Immature natural killer cell (primary cell): ENCODE measurements at places on chromosomes 5 and 9. TPM values are rescaled to one million over a fixed set of nuclear protein-coding genes. Genes with fewer than 3 reads are reported as not detected.

The IL9 gene
- not detected for polyA plus RNA-seq

The TICAM2 gene
- not detected for polyA plus RNA-seq

- no peak for DNase-seq
Measured at GRCh38 chr5:121273833-121274433, 577.7 kb upstream of the FTMT start.

DNA sequence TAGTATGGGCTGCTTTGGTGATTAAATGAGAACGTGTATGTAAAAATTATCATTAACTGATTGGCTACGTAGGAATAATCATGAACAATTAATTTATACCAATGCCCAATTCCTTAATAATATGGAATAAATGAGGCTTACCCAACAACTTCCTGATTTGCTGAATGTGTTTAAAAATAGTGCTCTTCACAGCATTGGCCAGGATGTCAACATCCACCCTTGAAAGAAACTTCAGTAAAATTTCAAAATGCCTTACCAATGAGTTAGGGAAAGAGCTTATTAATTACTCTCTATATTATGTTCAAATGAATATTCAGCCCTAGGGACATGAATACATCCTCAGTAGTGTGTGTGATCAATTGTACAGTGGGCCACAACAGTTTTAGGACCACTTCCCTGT is 401.4 kb downstream of the PSAT1 start:
- DNase-seq: no peak

GRCh38 chr9:99490729-99491128 is 268.6 kb downstream of the SEC61B start:
- DNase-seq: no peak

DNA sequence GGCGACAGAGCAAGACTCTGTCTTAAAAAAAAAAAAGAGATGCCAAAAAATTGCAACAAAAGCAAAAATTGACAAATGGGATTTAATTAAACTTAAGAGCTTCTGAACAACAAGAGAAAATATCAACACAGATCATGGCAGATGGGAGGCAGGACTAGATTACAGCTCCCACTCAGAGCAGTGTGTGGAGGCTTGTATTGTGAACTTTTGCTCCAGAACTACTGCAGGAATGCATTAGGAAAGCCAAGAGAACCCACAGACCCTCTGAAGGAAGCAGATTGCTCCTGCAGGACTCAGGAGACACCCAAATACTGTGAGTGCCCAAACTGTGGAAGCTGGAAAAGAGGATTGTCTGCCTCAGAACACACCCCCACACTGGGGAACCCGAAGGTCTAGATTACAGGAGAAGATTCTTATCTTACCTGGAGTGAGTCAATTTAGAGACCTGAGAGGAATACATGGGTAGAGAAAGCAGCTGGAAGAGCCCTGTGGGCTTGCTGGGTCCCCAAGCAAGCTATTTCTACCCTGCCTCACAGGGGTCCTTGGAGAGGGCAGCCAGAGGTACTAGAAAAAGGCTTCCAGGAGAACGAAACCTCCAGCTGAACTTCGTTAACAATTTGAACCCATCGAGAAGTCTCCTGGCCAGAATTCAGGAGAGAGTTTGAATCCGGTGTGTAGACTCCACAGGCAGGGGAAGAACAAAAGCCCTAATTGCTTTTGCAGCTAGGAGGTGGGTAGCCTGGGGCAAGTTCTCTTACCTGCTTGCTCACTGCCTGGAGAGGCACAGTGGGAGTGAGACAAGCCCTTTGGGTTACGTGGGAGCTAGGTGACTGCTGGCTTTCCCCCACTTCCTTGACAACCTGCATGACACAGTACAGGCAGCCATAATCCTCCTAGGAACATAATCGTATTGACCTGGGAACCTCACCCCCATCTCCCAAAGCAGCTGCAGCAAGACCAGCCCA is 593.4 kb upstream of the RGMB start:
- DNase-seq: no peak

DNA sequence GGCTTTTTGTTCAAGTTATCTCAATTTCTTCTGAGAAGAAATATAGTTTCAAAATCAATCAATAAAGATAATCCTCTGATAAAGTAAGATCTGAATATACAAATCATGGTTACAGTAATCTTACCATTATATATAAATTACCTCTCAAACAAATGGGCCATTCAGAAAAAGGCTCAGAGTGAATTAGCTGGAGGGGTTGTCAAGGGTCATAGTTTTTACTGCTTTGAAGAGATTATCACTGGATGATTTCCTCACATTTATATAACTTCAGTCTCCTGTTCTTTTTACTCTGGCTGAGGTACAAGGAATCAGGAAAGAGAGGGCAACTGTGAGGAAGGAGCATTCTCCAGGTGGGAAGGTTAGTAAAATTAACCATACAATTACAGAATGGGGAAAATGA is 148.6 kb upstream of the ELL2 start:
- DNase-seq: no peak

The GRM6 gene
- not detected for polyA plus RNA-seq

GRCh38 chr5:96962540-96962991 is 26.7 kb downstream of the LNPEP start:
- DNase-seq: no peak

The CDH12 gene
- not detected for polyA plus RNA-seq
